ENCODE measurements at places on chromosomes 7 and 10. TPM values are rescaled to one million over a fixed set of nuclear protein-coding genes. Genes with fewer than 3 reads are reported as not detected.

DNA sequence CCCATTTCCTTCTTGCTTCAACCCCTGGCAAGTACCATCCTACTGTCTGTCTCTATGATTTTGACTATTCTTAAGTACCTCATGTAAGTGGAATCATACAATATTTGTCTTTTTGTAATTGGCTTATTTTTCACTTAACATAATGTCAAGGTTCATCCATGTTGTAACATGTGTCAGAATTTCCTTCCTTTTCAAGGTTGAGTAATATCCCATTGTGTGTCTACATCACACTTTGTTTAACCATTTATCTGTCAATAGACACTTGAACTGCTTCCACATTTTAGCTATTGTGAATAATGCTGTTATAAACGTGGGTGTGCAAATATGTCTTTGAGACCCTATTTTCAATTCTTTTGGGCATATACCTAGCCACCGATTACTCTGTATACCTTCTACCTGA, 14.0 kb upstream of the CDK14 start:
- no peaks in the 10 kb centered on the region for H3K36me3 ChIP-seq
- H3K27ac ChIP-seq: no peak overlapping the region
- DNase-seq: no peak

CCNJ gene
- 7.5 TPM for total RNA-seq

DNA sequence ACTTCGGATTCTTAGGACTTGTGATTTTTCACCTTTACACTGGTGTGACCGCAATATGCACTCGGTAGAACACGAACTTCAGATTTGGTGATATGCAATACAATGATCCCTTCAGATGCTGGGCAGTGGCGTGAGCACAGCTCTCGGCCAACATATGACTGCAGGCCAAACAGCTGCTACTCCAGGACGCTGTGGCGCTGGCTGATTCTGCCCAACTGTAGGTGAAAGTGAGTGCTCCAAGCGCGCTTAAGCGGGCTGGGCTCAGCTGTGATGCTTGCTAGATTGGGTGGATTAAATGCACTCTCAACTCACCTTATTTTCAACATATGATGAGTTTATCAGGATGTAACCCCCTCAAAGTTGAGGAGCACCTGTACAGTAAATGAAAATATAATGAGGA, 137.6 kb upstream of the RET start:
- no peak overlapping the region for H3K27ac ChIP-seq
- no peak for DNase-seq
- no peaks in the 10 kb centered on the region for H3K27me3 ChIP-seq
- H3K4me3 ChIP-seq: no peak overlapping the region
- no peaks in the 10 kb centered on the region for H3K4me1 ChIP-seq

GRCh38 chr10:17019696-17020095, 109.9 kb downstream of the CUBN start:
- no peak overlapping the region for H3K4me3 ChIP-seq
- H3K4me1 ChIP-seq: no peaks in the 10 kb centered on the region
- no peaks in the 10 kb centered on the region for H3K27me3 ChIP-seq
- no peak overlapping the region for H3K27ac ChIP-seq
- no peak for DNase-seq
